ENCODE measurements at places on chromosomes 13 and 19.

- DNase-seq, result no peak
Measured at GRCh38 chr13:102856557-102856956, 10.7 kb downstream of the ERCC5 start.

- no peak for DNase-seq
Measured at GRCh38 chr19:9868983-9869617, 34.0 kb downstream of the PIN1 start.

DNA sequence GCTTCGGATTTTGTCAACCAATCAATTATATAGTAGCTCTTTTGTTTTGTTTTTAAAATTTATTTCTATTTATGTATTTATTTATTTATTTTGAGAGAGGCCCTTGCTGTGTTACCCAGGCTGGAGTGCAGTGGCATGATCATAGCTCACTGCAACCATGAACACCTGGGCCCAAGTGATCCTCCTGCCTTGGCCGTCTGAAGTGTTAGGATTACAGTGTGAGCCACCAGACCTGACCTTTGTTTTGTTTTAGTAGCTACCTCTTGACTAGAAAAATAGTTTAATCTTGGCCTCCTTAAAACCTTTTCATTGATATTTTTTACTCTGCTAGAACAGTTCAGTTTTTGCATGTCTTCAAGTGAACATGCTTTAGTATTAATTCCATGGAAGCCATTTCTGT is 15.1 kb downstream of the GARRE1 start:
- no peak for DNase-seq

DNA sequence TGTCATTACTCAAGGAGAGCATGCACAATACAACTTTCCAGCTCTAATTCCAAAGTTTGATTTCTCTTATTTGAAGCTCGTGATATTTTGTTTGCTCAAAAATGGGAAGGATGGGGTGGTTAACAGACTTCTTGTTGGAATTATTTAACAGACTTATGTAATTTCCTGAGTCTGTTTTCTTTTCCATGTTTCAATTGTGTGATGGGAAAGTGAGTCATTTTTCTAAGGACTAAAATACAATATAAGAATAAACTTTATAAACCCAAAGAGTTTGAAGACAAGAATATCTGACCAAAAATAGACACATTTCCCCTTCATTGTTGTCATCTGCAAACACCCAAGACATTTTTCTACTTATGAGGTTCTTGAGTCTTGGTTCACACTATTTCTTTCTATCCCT is 211.8 kb upstream of the SLITRK5 start:
- DNase-seq, result no peak

GRCh38 chr13:22455036-22455435 is 725.7 kb upstream of the SGCG start:
- DNase-seq, result no peak

GRCh38 chr13:25034173-25034572 is 61.8 kb upstream of the PABPC3 start:
- no peak for DNase-seq

DNA sequence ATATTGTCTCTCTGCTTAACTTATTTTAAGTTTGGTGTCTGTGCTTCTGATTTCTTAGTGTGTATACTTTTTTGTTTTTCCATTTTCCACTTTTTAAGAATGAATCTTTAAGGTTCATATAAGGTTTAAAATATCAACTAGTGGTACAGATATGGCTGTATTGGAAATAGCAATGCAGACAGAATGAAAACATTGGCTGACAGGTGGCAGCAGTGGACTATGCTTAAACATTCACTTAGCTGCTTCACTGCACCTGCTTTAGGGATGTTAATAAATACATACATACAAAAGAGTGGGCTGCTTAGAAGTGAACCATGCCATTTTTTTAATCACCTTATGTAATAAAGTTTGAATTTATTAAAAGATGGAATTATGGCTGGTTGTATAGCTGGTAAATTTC is 27.3 kb downstream of the TM9SF2 start:
- DNase-seq, result peak; percentile 19

DNA sequence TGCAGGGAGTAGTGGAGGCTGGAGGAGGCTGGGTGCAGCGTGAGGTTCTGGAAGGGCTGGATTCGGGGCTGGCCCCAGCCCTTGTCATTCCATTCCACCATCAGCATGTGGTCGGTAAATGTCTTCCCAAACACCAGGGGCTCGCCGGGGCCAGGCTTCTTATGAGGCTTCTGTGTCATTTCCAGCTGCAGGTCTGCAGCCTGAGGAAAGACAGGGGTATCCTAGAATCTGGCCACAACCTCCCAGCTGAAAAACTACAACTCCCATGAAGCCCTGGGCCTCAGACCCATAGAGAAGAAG is 4.4 kb downstream of the BCAT2 start:
- DNase-seq, result no peak

GRCh38 chr19:47081095-47081494 is 32.5 kb downstream of the ZC3H4 start:
- DNase-seq, result no peak

Measured in effector CD4-positive, alpha-beta T cell (primary cell).